Nasal cavity respiratory epithelium epithelial cell of viscerocranial mucosa (primary cell): ENCODE measurements at places on chromosomes 5 and 9. TPM values are rescaled to one million over a fixed set of nuclear protein-coding genes. Genes with fewer than 3 reads are reported as not detected.

Gene MARCOL
- not detected in 2 replicates for total RNA-seq

Gene PSIP1
- total RNA-seq, result 14.5 and 17.4 TPM in 2 replicates

Gene MXD3
- total RNA-seq, result 1.2 and 1.4 TPM in 2 replicates

Gene N4BP3
- total RNA-seq, result 5.8 TPM in 2 replicates

Gene FAM221B
- not detected in 2 replicates for total RNA-seq

Gene FGF10
- total RNA-seq, result not detected in 2 replicates

Gene GNAQ
- 28.4 and 50.5 TPM in 2 replicates for total RNA-seq

Gene MYOT
- total RNA-seq, result not detected in 2 replicates

Gene GABRA1
- total RNA-seq, result not detected in 2 replicates

Gene HEMGN
- not detected in 2 replicates for total RNA-seq

Gene CCDC183
- under 0.01 and 0.28 TPM in 2 replicates for total RNA-seq

Gene WDR31
- total RNA-seq, result 4.1 and 4.8 TPM in 2 replicates

Gene ORM1
- not detected in 2 replicates for total RNA-seq

Gene PCSK1
- under 0.01 TPM in 2 replicates for total RNA-seq

Gene PCDHGB2
- under 0.01 and 1.7 TPM in 2 replicates for total RNA-seq

Gene CATSPER3
- total RNA-seq, result 0.21 and 0.34 TPM in 2 replicates

Gene CMBL
- 0.68 and 4.4 TPM in 2 replicates for total RNA-seq

Gene SNCAIP
- total RNA-seq, result under 0.01 and 0.07 TPM in 2 replicates

Gene SLC6A3
- total RNA-seq, result not detected in 2 replicates

Gene OBP2B
- total RNA-seq, result not detected in 2 replicates

Gene PCDHGA5
- total RNA-seq, result under 0.01 and 0.64 TPM in 2 replicates

Gene ADAMTS19
- 0.21 and 0.34 TPM in 2 replicates for total RNA-seq

Gene DEPDC1B
- total RNA-seq, result 1.3 and 2.7 TPM in 2 replicates

Gene ISL1
- 1.6 and 3.8 TPM in 2 replicates for total RNA-seq

Gene PTPRD
- 3.2 and 3.8 TPM in 2 replicates for total RNA-seq

Gene SLC6A7
- not detected in 2 replicates for total RNA-seq
